T-helper 17 cell (primary cell): ENCODE measurements at places on chromosomes 13 and 19. TPM values are rescaled to one million over a fixed set of nuclear protein-coding genes. Genes with fewer than 3 reads are reported as not detected.

DNA sequence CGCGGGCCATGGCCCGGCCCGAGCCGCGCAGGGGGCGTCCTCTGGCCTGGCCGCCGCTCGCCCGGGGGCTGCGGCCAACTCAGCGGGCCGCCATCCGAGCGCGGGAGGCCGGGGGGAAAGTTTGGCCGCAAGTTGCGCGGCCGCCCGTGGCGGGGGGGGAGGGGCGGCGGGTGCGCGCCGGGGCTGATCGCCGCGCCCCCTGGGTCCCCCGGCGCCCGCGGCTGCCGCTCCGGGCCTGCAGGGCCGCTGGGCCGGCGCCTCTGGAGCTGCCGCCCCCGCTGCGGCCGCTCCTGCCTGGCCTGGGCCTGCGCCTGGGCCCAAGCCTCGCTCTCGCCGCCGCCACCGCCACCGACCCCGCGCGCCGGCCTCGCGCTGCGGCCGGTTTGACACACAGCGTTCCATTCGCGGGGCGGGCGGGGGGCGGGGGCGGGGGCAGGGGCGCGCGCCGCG is at the start of gene NR2F6:
Gene NR2F6 (minus strand): TSS at position 385 of the 450 bp plus-strand sequence. CDS start 699 bp downstream, outside the sequence.
- H3K36me3 ChIP-seq: no peaks in the 10 kb centered on the region
- no peak for DNase-seq
- H3K4me1 ChIP-seq: peaks cover 17% of the 10 kb centered on the region
- no peaks in the 10 kb centered on the region for H3K27me3 ChIP-seq

- H3K27me3 ChIP-seq: no peaks in the 10 kb centered on the region
- H3K4me1 ChIP-seq: peaks cover 16% of the 10 kb centered on the region
- H3K36me3 ChIP-seq: no peaks in the 10 kb centered on the region
Observed at GRCh38 chr19:21608571-21608970, 103.2 kb downstream of the ZNF429 start.

GRCh38 chr19:15464394-15465385 is at the start of gene RASAL3:
Gene RASAL3, minus strand, starts transcription at chr19:15464544. Its CDS starts 186 bp downstream, at chr19:15464358.
- H3K27me3 ChIP-seq: no peaks in the 10 kb centered on the region
- peaks cover 50% of the 10 kb centered on the region for H3K4me1 ChIP-seq
- peak within 1 kb of the TSS; percentile 91 for H3K4me3 ChIP-seq
- no peaks in the 10 kb centered on the region for H3K36me3 ChIP-seq

GRCh38 chr13:23987331-23987894 is 90.1 kb upstream of the C1QTNF9B start:
- H3K36me3 ChIP-seq: no peaks in the 10 kb centered on the region
- H3K4me1 ChIP-seq: no peaks in the 10 kb centered on the region
- H3K4me3 ChIP-seq: no peak overlapping the region
- no peak overlapping the region for H3K27ac ChIP-seq

GRCh38 chr19:47124937-47125668 is 5.5 kb upstream of the SAE1 start:
- H3K27ac ChIP-seq: no peak overlapping the region
- DNase-seq: no peak
- H3K27me3 ChIP-seq: no peaks in the 10 kb centered on the region
- H3K4me1 ChIP-seq: peaks cover 2% of the 10 kb centered on the region

The AMER2 gene
- not detected for total RNA-seq

The F10 gene
- not detected for total RNA-seq

The ZNF486 gene
- 2.5 TPM for total RNA-seq

The TEX26 gene
- total RNA-seq: not detected

The MAP3K10 gene
- 20.7 TPM for total RNA-seq
